ENCODE measurements at places on chromosomes 11 and 22.

GRCh38 chr11:81792416-81792815 is 941.2 kb downstream of the FAM181B start:
- H3K4me1 ChIP-seq: no peaks in the 10 kb centered on the region
- no peaks in the 10 kb centered on the region for H3K27me3 ChIP-seq
- no peak for DNase-seq
- H3K27ac ChIP-seq: no peak overlapping the region
- H3K36me3 ChIP-seq: no peaks in the 10 kb centered on the region
- no peak overlapping the region for H3K4me3 ChIP-seq

- no peaks in the 10 kb centered on the region for H3K4me1 ChIP-seq
- H3K27ac ChIP-seq: no peak overlapping the region
- H3K36me3 ChIP-seq: no peaks in the 10 kb centered on the region
- no peak for DNase-seq
These were observed 130.0 kb upstream of the NTM start for GRCh38 chr11:131240421-131240820.

GRCh38 chr11:20739577-20739976 is 70.2 kb downstream of the NELL1 start:
- no peak overlapping the region for H3K27ac ChIP-seq
- no peak overlapping the region for H3K4me3 ChIP-seq
- no peaks in the 10 kb centered on the region for H3K27me3 ChIP-seq
- H3K36me3 ChIP-seq: no peaks in the 10 kb centered on the region
- no peak for DNase-seq

- no peak for DNase-seq
- H3K27ac ChIP-seq: no peak overlapping the region
These were observed 750.2 kb downstream of the OPCML start for GRCh38 chr11:132782102-132782501.

DNA sequence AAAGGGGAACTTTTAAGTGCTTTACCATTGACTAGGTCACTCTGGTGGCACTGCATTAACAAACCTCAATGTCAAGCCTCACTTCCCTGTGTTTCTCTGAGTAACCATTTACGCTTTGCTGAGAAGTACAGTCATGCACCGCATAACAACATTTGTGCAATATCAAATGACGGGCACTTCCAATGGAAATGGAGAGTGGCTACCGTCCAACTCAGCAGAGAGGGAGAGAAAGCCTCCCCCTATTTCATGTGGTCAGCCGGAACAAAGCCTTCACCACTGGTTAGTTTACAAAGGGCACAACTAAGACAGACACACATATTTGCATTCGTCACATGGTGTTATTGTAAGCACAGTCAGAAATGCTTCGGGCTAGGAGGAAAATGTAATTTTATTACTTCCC is 117.3 kb downstream of the RASSF10 start:
- H3K27ac ChIP-seq: no peak overlapping the region
- no peaks in the 10 kb centered on the region for H3K36me3 ChIP-seq
- no peaks in the 10 kb centered on the region for H3K27me3 ChIP-seq
- no peaks in the 10 kb centered on the region for H3K4me1 ChIP-seq
- no peak overlapping the region for H3K4me3 ChIP-seq

- no peak overlapping the region for H3K4me3 ChIP-seq
- DNase-seq: no peak
- H3K27me3 ChIP-seq: no peaks in the 10 kb centered on the region
- H3K36me3 ChIP-seq: no peaks in the 10 kb centered on the region
- no peak overlapping the region for H3K27ac ChIP-seq
- no peaks in the 10 kb centered on the region for H3K4me1 ChIP-seq
These were observed 252.1 kb upstream of the PITPNB start for GRCh38 chr22:28171115-28171514.

- no peak overlapping the region for H3K4me3 ChIP-seq
- no peaks in the 10 kb centered on the region for H3K36me3 ChIP-seq
- no peaks in the 10 kb centered on the region for H3K27me3 ChIP-seq
- H3K27ac ChIP-seq: no peak overlapping the region
- DNase-seq: no peak
These were observed 29.3 kb downstream of the RPL3 start for GRCh38 chr22:39289975-39290720.

DNA sequence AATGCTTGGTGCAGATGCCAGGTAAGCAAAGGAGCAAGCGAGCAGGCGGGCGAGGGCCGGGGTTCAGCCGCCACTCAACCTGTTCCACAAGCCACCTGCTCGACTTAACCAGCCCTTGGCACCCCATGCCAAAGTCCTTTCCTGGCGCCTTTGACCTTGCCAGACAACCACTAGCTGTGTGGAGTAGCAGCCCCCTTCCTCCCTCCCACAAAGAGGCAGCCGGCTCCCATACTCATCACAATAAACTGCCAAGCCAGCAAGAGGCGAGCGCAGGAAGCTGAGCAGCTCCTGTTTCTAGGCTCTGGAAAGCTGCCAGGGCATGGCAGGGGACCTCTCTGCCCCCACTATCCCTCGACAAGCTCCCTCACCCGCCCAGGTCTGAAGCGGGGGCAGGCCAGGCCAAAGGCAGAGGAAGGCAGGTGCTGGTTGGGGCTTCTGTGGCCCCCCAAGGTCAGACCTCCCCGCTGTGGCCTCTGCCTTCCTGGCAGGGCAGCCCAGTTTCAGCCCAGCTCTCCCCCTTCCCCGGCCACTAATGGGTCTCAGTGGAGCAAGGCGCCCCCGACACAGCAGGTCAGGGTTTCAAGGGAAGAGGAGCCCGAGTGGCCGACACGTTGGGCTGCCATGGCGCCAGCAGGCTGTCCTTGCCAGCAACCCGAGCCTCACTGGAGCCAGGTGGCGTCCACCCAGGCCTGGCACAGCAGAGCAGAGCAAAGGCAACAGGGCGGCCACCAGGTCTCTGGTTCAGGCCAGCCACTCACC is 15.3 kb downstream of the MACROD1 start:
- no peak overlapping the region for H3K4me3 ChIP-seq
- H3K4me1 ChIP-seq: peaks cover 6% of the 10 kb centered on the region
- H3K27ac ChIP-seq: no peak overlapping the region
- no peaks in the 10 kb centered on the region for H3K27me3 ChIP-seq
- H3K36me3 ChIP-seq: no peaks in the 10 kb centered on the region

DNA sequence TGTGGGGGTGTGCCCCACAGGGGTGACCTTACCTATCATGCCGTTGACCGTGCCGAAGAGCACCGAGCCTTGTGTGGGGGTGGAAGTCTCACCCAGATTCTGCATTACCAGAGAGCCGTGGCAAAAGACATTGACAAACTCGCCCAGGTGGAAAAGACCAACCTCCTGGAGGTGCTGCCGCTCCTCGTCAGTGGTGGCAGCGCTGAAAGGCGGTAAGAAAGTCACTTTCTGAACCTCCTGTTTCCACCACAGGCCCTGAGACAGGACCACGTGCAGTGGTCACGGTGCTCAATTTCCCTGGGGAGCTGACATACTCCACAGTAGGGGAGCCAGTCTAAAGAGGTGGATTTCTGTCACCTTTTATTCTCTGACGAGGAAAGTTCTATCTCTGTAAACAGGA is 7.4 kb upstream of the VWCE start:
- H3K4me1 ChIP-seq: peaks cover 10% of the 10 kb centered on the region
- no peaks in the 10 kb centered on the region for H3K27me3 ChIP-seq
- no peak for DNase-seq
- H3K4me3 ChIP-seq: no peak overlapping the region

DNA sequence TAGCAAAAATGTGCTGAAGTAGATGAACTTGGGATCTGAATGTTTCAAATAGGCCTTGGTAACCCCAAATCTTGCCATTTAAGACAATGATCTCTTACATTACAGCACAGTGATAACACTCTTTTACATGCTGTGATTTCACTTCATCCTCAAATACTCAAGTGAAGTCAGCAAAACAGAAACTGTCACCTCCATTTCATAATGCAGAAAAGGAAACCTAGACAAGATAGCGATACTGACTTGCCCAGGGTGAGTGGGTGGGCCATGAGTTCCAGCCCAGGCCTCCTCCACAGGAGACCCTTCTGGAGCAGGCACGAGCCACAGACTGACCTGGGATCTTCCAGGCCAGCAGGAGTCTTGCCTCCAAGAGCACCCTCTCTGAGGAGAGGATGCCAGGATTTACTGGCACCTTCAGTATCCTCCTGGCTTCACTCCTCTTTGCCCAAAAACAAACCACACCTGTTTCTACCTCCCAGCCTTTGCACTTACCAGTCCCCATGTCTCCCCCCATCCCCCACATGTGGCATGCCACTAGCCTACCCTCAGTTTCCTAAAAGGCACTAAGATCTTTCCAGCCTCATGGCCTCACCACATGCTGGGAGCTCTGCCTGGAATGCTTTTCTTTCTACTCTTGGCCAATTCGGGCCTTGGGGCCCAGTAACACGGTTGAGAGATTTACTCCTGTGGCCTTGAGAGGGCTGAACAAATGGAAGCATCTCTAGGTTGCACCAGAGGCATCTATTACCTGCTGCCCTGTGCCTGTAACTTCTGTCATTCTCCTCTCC is 1.9 kb upstream of the DGAT2 start:
- no peak overlapping the region for H3K4me3 ChIP-seq
- H3K4me1 ChIP-seq: peaks cover 6% of the 10 kb centered on the region
- H3K27me3 ChIP-seq: no peaks in the 10 kb centered on the region
- no peak overlapping the region for H3K27ac ChIP-seq
- no peaks in the 10 kb centered on the region for H3K36me3 ChIP-seq

All from thoracic aorta (tissue), 2 donors.